ENCODE measurements at places on chromosomes 2 and 18.

- no peak for DNase-seq
- H3K4me1 ChIP-seq, result peaks cover 3% of the 10 kb centered on the region
- H3K27me3 ChIP-seq, result no peaks in the 10 kb centered on the region
- no peak overlapping the region for H3K27ac ChIP-seq
- H3K4me3 ChIP-seq, result no peak overlapping the region
- H3K36me3 ChIP-seq, result no peaks in the 10 kb centered on the region
These were observed 111.1 kb downstream of the AP1S3 start for GRCh38 chr2:223725986-223726970.

- H3K4me3 ChIP-seq, result no peak overlapping the region
- no peak overlapping the region for H3K27ac ChIP-seq
- H3K36me3 ChIP-seq, result no peaks in the 10 kb centered on the region
- DNase-seq, result no peak
- no peaks in the 10 kb centered on the region for H3K4me1 ChIP-seq
- no peaks in the 10 kb centered on the region for H3K27me3 ChIP-seq
These were observed 80.2 kb upstream of the DNMT3A start for GRCh38 chr2:25421820-25422411.

GRCh38 chr2:146414456-146414855 lies 1430.4 kb upstream of the ACVR2A start:
- no peak overlapping the region for H3K4me3 ChIP-seq
- H3K36me3 ChIP-seq, result no peaks in the 10 kb centered on the region
- H3K27ac ChIP-seq, result no peak overlapping the region
- no peaks in the 10 kb centered on the region for H3K27me3 ChIP-seq
- H3K4me1 ChIP-seq, result no peaks in the 10 kb centered on the region
- DNase-seq, result no peak

GRCh38 chr2:94996305-94997100 lies 29.0 kb upstream of the MAL start:
- DNase-seq, result no peak
- no peak overlapping the region for H3K4me3 ChIP-seq
- no peaks in the 10 kb centered on the region for H3K36me3 ChIP-seq

DNA sequence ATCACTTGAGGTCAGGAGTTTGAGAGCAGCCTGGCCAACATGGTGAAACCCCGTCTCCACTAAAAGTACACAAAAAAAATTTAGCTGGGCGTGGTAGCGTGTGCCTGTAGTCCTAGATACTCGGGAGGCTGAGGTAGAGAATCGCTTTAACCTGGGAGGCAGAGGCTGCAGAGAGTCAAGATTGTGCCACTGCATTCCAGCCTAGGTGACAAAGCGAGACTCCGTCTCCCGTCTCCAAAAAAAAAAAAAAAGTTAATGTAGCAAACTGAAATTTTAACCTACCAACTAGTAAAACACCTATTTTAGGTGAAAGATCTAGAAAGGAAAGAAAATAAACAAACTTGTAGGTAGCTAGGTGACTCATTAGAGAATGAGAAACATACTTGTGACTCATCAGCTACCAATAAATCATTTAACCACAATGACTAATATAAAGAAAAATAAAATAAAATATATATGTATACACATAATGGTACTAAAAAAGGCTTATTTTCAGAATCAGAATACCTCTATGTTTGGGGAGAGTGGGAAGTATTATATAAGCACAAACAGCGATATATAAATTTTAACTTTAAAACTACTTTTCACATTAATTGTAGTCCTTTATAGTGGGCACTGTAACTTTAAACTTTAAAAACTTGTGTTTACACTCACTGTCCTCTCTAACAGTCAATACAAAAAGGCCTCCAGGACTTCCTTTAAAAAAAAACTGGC lies 36.6 kb downstream of the DARS1 start:
- no peak for DNase-seq
- peak overlapping the region; percentile 14 for H3K4me3 ChIP-seq
- H3K27me3 ChIP-seq, result no peaks in the 10 kb centered on the region
- H3K36me3 ChIP-seq, result peaks cover 4% of the 10 kb centered on the region

- no peaks in the 10 kb centered on the region for H3K36me3 ChIP-seq
- DNase-seq, result no peak
- no peaks in the 10 kb centered on the region for H3K27me3 ChIP-seq
- H3K4me3 ChIP-seq, result no peak overlapping the region
- no peaks in the 10 kb centered on the region for H3K4me1 ChIP-seq
These were observed 485.2 kb upstream of the SALL3 start for GRCh38 chr18:78494204-78495085.

DNA sequence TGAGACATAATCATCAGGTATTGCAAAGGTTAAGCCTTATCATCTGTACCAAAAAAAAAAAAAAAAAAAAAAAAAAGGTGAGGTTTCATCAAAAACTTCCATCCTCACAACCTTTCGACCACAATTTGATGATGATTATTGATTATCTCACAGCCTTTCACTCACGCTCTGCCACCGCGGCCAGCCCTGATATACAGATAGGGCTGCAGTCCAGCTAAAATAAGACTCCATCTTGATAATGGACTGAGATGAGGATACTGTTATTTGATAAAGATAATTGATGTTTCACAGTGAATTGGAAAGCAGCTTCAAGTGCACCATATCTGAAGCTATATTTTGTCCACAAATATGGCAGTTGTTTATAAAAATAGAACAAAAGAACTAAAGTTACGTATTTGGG lies 159.7 kb upstream of the BOD1L2 start:
- H3K27ac ChIP-seq, result no peak overlapping the region
- no peak for DNase-seq
- no peaks in the 10 kb centered on the region for H3K36me3 ChIP-seq
- no peaks in the 10 kb centered on the region for H3K27me3 ChIP-seq

DNA sequence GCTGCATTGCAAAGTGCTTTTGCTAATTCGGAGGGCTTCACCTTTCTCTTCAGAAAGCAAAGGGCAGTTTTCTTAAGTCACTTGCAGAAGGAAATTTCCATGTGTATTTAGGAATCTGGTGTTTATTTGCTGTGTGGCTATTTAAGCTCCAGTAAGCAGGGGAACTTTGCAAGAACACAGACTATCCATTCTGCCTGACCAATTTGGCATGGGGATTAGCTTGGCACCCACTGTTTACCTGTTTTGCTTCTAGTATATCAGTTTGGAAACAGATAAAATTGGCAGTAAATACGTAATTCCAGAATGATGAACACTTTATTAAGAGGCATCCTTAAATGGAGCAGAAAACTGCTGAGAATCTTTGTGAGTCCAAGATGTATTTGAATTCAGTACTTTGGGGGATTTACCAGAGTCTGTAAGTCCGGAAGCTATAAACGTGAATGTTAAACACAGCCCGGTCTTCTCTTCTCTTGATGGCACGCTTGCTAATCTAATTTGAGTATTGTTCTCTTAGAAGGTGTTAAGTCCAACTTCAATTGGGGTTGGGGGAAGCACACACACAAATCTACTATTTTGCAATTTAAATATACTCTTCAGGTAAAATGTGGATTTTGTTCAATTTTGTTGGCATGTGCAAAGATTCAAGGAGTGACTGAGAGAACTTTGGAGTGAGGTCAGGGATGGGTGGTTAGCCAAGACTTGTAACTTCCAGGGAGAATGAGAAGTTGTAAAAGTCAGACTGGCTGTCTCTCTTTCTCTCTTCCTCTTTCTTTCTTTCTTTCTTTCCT lies 650 bp downstream of the ACKR3 start:
- peaks cover 4% of the 10 kb centered on the region for H3K36me3 ChIP-seq
- peaks cover 15% of the 10 kb centered on the region for H3K4me1 ChIP-seq
- no peaks in the 10 kb centered on the region for H3K27me3 ChIP-seq
- DNase-seq, result no peak
- no peak overlapping the region for H3K27ac ChIP-seq

GRCh38 chr2:55871637-55872036 lies 51.9 kb downstream of the EFEMP1 start:
- H3K27ac ChIP-seq, result no peak overlapping the region
- no peaks in the 10 kb centered on the region for H3K4me1 ChIP-seq
- no peak for DNase-seq
- no peaks in the 10 kb centered on the region for H3K27me3 ChIP-seq
- no peak overlapping the region for H3K4me3 ChIP-seq
- no peaks in the 10 kb centered on the region for H3K36me3 ChIP-seq

- no peaks in the 10 kb centered on the region for H3K36me3 ChIP-seq
- DNase-seq, result no peak
- H3K4me3 ChIP-seq, result no peak overlapping the region
- H3K27me3 ChIP-seq, result no peaks in the 10 kb centered on the region
- no peak overlapping the region for H3K27ac ChIP-seq
These were observed 191.7 kb downstream of the CD226 start for GRCh38 chr18:69755856-69756496.

- no peaks in the 10 kb centered on the region for H3K27me3 ChIP-seq
- no peak overlapping the region for H3K4me3 ChIP-seq
- H3K36me3 ChIP-seq, result no peaks in the 10 kb centered on the region
- H3K4me1 ChIP-seq, result no peaks in the 10 kb centered on the region
- H3K27ac ChIP-seq, result no peak overlapping the region
These were observed 25.1 kb upstream of the B3GNT7 start for GRCh38 chr2:231370429-231370748.

DNA sequence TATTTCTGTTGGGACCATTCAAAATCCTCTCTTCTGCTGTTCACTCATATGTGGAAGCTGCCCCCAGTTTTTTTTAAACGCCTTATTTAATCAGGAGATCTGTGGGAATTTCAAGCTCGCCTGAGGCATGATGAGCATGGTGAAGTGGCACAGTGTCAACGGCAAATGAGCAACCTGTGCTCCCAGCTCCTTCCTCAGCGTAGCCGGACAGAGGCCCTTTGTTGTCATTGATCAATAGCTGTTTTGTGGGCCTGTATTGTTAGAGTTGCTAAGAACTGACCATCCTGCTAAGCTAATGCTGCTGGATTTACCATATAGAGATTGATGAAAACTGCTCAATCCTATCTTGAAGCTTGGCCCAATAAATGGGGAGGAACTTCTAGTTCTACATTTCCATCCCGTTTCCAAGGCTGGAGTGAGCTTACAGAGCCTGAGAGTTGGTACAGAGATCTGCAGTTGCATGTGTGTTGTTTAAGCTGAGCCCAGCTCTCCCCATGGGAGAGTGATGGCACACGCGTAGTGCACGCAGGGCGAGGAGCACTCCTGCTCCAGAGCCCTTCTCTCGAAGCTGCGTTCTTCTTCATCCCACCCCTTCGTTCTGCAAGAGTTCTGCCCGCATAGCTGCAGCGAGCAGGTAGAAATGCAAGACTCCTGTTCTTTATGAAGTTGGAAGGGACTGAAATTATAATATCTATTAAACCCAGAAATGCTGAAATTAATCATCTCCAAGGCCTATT lies 108.8 kb downstream of the RTN4 start:
- DNase-seq, result no peak
- H3K4me1 ChIP-seq, result peaks cover 8% of the 10 kb centered on the region
- no peaks in the 10 kb centered on the region for H3K36me3 ChIP-seq
- no peak overlapping the region for H3K4me3 ChIP-seq

GRCh38 chr2:26325851-26326250 lies 20.1 kb upstream of the SELENOI start:
- H3K27me3 ChIP-seq, result no peaks in the 10 kb centered on the region
- H3K4me3 ChIP-seq, result no peak overlapping the region
- H3K27ac ChIP-seq, result no peak overlapping the region
- DNase-seq, result no peak

GRCh38 chr2:170146784-170147183 lies 31.2 kb upstream of the MYO3B start:
- no peak for DNase-seq
- H3K4me3 ChIP-seq, result no peak overlapping the region
- no peaks in the 10 kb centered on the region for H3K36me3 ChIP-seq
- H3K27me3 ChIP-seq, result no peaks in the 10 kb centered on the region
- no peak overlapping the region for H3K27ac ChIP-seq
- no peaks in the 10 kb centered on the region for H3K4me1 ChIP-seq

DNA sequence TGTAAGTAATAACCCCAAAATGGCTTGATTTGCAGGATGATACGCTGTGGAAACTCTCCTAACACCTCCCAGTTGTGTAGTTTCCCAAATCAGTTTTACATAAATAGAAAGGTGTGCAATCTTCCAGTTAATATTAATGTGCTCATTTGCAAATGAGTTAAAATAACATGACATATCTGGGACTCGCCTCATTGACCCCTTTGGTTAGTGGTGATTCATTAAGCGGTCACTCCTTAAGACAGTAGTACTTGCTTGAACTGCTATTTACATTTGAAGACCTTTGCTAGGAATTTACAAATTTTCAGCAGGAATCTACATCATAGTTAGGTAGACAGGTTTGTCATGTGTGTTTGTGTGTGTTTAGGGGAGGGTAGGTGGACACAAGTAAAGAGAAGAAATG lies 1367.7 kb upstream of the CELF4 start:
- H3K4me3 ChIP-seq, result no peak overlapping the region
- H3K4me1 ChIP-seq, result no peaks in the 10 kb centered on the region
- no peak overlapping the region for H3K27ac ChIP-seq

DNA sequence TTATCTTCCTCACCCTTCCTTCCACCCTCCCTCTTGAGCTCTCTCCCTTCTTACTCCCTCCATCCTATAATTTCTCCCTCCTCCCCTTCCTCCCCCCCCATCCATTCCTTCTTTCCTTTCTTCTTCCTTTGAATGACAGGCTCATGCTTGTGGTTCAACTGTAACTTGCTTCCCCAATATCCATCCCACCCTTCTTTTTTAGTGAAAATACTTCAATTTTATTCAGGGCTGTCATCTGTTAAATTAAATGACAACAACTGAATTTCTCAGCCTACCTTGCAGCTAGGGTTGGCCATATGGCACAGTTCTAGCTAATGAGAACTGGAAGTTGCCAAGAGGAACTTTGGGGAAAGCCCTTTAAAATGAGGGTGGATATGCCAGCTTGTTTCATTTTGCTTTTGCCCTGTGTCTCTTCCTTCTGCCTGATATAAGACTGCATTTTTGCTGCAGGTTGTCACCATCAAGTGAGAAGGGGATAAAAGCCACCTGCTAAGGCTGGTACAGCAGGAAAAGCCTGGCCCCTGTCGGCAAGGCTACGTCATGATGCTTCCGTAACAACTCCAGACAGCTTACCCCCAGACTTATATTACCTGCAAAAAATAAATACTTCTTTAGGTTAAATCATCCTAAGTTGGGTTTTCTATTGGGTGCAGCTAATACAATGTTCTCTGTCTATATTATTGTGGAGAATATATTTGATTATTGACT lies 121.8 kb downstream of the NXPH2 start:
- no peaks in the 10 kb centered on the region for H3K36me3 ChIP-seq
- no peaks in the 10 kb centered on the region for H3K4me1 ChIP-seq
- DNase-seq, result no peak

Data from effector memory CD4-positive, alpha-beta T cell (primary cell).